ENCODE measurements at places on chromosomes 12 and 14. TPM values are rescaled to one million over a fixed set of nuclear protein-coding genes. Genes with fewer than 3 reads are reported as not detected.

Gene CLEC14A
- 33.6 TPM for total RNA-seq

Gene PMEL
- 0.77 TPM for total RNA-seq

DNA sequence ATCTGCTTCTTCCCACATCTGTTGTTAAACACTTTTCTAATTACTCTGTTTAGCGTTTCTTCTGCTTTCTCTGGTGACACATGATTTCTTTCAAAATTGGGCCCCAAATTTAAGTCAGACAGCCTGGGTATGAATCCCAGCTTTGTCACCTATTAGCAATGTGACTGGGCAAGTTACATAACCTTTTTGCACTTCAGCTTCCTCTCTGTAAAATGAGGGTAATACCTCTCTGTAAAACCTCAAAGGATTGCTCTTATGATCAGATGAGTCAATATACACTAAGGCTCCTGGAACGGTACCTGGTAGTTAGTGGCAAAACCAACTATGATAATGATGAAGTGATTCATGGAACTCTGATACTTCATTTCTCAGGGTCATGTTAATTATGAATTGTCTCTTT lies 33.0 kb downstream of the E2F7 start:
- H3K4me1 ChIP-seq, result no peaks in the 10 kb centered on the region
- no peaks in the 10 kb centered on the region for H3K36me3 ChIP-seq
- no peak overlapping the region for H3K27ac ChIP-seq
- H3K4me3 ChIP-seq, result no peak overlapping the region
- H3K27me3 ChIP-seq, result no peaks in the 10 kb centered on the region

- no peak overlapping the region for H3K4me3 ChIP-seq
- peaks cover 7% of the 10 kb centered on the region for H3K4me1 ChIP-seq
- peaks cover 6% of the 10 kb centered on the region for H3K27me3 ChIP-seq
- no peaks in the 10 kb centered on the region for H3K36me3 ChIP-seq
These were observed 1.2 kb downstream of the GLT8D2 start for GRCh38 chr12:104048811-104049210.

DNA sequence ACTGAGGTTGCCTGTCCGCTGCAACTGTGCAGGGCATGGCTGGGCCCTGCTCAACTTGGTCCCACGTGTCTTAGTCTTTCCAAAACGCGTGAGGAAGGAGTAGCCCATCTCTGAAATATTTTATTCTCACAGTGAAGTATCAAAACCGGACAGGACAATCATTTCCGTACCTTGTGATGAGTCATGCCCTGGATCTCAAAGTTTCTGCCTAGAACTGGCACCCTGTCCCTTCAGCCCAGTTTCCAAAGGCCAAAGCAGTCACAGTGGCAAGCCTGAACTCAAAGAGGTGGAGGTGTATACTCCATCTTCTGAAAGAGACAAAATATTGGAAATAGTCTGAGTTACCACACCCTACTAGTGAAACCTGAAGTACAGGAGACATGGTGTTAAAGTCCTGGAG lies 28.5 kb upstream of the SRGAP1 start:
- DNase-seq, result no peak
- H3K4me3 ChIP-seq, result no peak overlapping the region
- H3K36me3 ChIP-seq, result no peaks in the 10 kb centered on the region
- H3K27ac ChIP-seq, result no peak overlapping the region
- no peaks in the 10 kb centered on the region for H3K27me3 ChIP-seq

GRCh38 chr14:92546347-92547053 lies 32.9 kb downstream of the RIN3 start:
- peaks cover 20% of the 10 kb centered on the region for H3K4me1 ChIP-seq
- H3K36me3 ChIP-seq, result no peaks in the 10 kb centered on the region
- no peaks in the 10 kb centered on the region for H3K27me3 ChIP-seq
- DNase-seq, result no peak
- H3K27ac ChIP-seq, result no peak overlapping the region
- no peak overlapping the region for H3K4me3 ChIP-seq

All from spleen (tissue), 13 donors.